SW480 (cell line): ENCODE measurements at places on chromosomes 3 and 15.
A peak's percentile ranks its signal among the peaks of the same experiment; 100 is the strongest.

- no peak for DNase-seq
These were observed 448.6 kb upstream of the ATP10A start for GRCh38 chr15:26311710-26312236.

DNA sequence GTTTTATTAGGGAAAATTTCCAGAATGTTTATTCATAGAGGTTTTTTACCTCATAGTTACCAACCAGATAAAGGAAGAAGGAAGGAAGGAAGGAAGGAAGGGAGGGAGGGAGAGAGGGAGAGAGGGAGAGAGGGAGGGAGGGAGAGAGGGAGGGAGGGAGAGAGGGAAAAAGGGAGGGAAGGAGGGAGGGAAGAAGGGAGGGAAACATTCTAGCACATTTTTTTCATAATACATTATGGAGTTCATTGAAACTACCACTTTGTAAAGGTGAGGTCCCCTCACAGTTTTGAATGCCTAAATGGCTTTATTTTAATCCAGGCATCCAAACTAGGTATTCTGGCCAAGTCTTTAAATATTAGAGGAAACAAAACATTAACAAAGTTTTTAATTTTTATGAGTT is 1049.1 kb downstream of the ROBO1 start:
- DNase-seq, result no peak

DNA sequence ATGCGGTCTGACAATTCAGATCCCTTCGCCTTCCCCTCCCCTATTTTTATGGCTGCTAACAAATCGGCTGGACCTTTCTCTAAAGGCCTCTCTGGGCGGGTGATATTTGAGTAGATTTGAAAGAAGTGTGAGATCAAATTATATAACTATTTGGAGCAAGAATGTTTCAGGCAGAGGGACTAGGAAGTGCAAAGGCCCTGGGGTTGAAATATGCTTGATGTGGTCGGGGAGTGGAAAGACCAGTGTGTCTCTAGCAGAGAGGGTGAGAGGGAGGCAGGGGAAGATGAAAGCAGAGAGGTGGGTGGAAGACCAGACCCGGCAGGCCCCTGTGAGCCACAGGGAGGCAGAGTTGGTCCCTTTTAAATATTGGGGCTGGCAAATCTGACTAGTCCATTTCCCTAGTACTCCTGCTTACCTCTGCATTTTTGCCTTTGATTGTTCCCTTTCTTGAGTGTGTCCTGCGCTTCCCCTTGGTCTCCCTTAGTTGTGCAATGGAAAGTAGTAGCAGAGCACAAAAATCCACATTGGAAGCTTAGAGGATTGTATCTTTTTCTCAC is 32.3 kb downstream of the SLCO3A1 start:
- no peak for DNase-seq

GRCh38 chr15:28129231-28129848 is 30.2 kb upstream of the OCA2 start:
- no peak for DNase-seq

DNA sequence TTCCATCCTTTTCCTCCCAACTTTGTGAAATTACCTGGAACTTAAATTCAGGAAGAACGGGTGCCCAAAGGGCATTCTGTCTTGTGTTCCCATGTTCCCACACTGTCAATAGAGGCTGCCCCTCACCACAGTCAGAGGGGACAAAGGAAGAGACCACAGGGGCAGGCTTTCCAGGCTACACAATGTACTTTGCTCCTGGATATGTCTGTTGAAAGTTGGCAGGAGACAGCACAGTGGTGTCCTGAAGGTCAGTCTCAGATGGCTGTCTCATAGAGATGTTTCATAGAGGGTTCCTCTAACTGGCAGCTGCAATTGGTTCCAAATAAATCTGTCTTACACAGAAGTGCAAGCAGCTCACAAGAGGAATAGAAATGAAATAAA is 107.8 kb upstream of the TGFBR2 start:
- DNase-seq, result no peak

DNA sequence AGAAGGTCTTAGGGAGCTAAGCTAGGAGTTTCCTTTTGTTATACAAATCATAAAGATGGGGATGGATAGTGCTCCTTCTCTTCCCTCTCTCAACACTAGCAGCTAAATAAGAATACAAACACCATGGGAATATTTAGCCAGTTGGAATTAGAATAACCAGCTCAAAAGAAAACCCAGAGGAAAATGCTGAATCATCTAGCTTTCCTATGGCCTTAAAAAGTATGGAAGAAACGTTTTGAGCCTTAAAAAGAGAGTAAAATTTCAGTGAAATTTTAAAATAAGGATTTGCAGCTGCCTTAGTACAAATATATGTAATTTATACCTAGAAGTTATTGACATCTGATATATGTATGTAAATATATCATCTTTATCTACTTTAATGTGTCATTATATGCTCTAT is 245.8 kb downstream of the STXBP5L start:
- no peak for DNase-seq

DNA sequence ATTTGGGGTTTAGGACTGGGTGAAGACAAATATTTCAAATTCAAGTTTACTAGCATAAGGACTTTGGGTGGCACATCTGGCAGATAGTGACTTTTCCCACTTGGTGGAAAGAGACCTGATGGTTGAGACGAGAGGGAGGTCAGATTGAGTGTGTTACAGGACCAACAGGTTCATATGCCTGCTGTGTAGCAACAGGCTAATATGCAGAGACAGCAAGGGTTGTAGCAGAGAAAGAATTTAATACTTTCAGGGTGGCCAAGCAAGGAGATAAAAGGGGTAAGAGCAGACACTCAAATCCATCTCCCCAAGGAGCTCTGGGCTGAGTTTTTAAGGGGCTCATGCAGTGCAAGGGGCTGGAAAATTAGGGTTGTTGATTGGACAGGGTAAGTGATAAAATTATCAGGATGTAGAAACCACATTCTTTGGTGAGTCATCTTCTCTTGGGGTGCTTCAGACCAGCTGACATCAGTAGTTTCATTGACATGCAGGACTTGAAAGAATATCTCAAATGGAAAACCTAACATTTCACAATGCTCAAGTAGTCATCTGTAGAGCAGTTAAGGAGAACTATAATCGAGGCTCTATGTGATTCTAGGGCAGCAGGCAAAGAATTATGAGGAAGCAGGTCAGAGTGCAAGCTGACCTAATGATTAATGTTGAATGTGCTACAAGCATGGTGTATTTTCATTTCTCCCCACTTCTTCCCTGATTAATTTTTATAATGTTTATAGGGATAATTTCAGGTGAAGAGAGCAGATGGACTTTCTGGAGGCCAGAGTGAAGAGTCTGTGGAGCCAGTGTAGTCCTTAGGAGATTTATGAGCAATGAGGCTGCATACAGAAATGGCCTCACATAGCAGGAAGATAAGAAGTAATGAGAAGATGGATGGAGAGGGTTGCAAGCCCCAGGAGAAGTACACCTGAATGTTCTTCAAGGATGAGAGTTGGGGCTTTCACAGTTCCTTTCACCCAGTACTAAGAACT is 13.7 kb downstream of the FOXB1 start:
- no peak for DNase-seq

- no peak for DNase-seq
These were observed 77.9 kb upstream of the C2CD4B start for GRCh38 chr15:62242999-62243398.

GRCh38 chr3:194395212-194395611 is 3.9 kb downstream of the GP5 start:
- peak; percentile 79 for DNase-seq

- peak; percentile 72 for DNase-seq
These were observed 6.5 kb downstream of the CHST13 start for GRCh38 chr3:126530171-126531050.

GRCh38 chr3:129822241-129822640 is 71.3 kb downstream of the TMCC1 start:
- DNase-seq, result no peak

GRCh38 chr15:66238318-66238717 is 15.2 kb downstream of the MEGF11 start:
- DNase-seq, result no peak

DNA sequence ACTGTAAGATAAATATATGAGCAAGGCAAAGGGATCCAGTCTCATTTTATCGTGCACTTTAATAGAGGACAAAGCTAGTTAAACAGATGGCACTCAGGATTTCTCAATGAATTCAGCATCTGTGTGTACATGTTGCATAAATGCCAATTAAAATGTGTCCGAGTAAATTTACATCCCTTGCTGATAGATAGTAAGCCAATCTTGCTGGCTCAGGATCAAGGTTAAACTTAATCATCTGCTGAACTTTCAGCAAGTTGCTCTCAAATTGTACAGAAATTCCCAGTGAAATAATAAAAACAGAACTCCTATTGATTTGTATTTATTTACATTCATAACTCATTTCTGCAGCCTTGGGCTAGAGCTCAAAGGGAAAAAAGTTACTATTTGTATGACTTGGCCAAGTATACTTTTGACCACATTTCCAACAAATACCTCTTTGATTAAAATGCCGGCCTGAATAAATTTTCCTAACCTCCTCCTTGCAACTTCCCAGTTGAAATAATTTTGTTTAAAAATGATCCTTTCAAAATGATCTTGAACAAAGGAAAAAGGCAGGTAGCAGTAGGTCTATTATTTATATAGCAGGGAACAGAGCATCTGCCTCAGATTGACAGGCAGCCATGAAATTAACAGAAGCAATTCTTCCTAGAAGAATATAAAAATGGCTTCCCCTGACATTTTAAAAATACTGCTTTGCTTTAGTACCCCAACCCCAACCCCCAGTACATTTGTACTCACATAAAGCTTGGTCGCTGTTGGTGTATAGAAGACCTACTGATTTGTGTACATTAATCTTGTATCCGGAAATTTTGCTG is 1001.9 kb downstream of the ROBO1 start:
- DNase-seq, result no peak

GRCh38 chr15:73965758-73966113 is 26.4 kb downstream of the STOML1 start:
- peak; percentile 63 for DNase-seq

GRCh38 chr3:57900786-57901185 is 107.4 kb upstream of the FLNB start:
- no peak for DNase-seq

DNA sequence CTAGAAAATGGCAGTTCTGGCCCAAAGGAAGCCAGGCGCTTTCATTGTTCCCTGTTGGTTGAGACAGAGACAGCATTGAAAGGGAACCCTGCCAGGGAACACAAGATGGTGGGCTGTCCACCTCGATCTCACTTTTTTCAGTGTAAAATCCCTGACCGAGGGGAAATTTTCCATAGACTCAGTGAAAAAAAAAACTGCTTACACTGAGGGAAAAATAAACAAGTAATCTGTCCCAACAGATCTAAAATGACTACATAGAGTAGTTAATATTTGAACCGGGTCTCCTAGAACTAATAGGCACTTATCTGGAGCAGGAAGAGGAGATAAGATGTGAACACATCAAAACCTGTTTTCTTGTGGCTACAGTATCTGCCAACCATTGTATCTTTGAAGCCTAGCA is 763.4 kb upstream of the GOLIM4 start:
- DNase-seq, result no peak

DNA sequence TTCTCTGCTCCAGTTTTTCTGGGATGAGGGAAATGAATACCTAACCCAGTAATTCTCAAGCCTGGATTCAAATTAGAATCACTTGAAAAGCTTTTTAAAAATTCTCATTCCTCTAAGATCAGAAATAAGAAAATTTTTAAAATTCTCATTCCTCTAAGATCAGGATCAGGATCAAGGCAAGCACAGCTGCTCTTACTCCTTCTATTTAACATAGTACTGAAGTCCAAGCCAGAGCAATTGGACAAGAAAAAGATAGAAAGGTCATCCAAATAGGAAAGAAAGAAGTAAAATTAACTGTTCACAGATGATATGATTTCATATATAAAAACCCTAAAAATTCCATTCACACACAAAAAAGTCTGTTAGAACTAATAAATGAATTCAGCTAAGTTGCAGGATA is 24.2 kb upstream of the CLRN1 start:
- no peak for DNase-seq

DNA sequence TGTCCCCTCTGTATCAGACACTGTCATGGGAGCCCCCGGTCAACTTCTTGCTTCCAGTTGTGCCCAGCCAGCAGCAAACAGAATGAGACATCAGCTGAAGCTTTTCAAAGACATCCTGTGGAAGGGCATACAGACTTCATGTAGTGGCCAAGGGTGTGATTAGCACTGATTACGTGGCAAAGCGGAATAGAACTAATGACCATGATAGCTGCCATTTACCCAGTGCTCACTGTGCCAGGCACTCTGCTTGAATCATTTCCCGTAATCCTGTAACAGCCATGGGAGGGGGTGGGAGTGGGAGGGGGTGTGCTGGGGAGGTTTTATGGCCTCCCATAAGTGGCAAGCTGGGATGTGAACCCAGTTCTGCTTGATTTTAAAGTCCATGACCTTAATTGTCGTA is 29.5 kb downstream of the LPP start:
- no peak for DNase-seq

DNA sequence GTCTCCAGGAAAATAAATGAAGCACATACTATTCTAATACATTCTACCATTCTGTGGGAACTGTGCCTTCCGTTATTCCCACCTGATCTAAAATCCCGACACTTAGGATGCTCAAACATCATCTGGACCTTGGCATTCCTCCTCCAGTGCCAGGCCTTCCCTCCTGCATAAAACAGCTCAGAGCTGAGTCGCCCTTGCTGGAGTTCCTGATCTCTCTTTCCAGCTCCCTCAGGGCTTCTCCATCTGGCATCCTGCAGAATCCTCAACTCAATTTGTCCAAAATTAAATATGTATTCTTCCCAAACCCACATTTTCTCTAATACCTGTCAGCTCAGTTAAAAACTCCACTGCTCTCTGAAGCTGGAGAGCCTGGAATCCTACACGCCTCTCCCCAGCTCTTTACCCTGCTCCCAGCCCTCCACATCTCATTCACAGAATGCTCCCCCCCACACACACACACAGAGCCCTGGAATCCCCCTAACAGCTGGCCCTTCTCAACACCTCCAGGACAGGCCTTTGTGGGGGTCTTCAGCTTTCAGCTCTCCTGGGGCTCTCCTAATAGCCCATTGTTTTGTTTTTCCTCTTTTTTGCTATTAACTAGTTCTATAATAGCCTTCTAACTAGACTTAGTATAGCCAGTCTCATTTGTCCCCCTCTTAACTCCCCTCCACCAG is 78.5 kb downstream of the HMG20A start:
- DNase-seq, result no peak

DNA sequence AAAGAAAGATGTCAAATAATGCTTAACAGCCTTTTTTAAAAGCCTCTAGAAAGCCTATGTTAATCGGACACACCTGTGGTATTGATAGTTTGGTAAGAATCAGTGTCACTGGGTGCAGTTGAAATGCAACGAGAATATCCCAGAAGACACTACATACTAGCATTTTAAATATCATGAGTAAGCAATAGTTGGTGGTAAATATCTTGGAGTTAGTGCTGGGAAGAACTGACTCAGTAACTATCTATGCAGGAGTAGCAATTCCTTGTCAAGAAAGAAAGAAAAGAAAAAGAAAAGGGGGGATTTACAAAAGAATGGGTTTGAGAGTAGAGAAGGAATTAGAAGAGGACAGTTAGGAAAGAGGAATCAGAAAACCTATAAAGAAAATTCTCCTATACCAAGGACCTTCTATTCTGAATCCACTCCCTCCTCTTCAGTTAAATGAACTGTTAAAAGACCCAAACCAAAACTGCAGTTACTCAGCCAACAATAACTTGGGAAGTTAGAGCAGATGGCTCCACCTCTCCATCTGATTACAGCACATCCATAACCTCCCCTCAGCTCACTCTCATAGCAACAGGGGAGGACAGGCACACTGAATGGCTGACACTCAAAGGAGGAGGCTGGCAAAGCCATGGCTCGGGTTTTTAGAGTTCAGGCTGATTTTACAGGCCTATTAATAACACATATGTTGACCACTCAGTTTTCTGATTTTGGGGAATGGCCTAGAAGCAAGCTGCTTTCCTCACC is 207.6 kb upstream of the MDFIC2 start:
- no peak for DNase-seq

GRCh38 chr15:63544258-63545026 is 40.0 kb downstream of the USP3 start:
- no peak for DNase-seq
